ENCODE measurements at places on chromosomes 3 and 15. TPM values are rescaled to one million over a fixed set of nuclear protein-coding genes. Genes with fewer than 3 reads are reported as not detected.

CHDH gene
- not detected for total RNA-seq

TRMT10C gene
- total RNA-seq = 20.5 TPM

ACAD9 gene
- total RNA-seq = 39.7 TPM

SLCO2A1 gene
- 0.18 TPM for total RNA-seq

TMEM212 gene
- not detected for total RNA-seq

CTXN2 gene
- not detected for total RNA-seq

ZNF774 gene
- 0.18 TPM for total RNA-seq

HESX1 gene
- total RNA-seq = not detected

BFSP2 gene
- total RNA-seq = not detected

SLC6A1 gene
- not detected for total RNA-seq

IL17RD gene
- 4.6 TPM for total RNA-seq

HIGD2B gene
- total RNA-seq = not detected

RAB6B gene
- not detected for total RNA-seq

TPRG1 gene
- total RNA-seq = not detected

PPIP5K1 gene
- 6.6 TPM for total RNA-seq

CPNE9 gene
- not detected for total RNA-seq

COMMD4 gene
- 156 TPM for total RNA-seq

TMCO5A gene
- not detected for total RNA-seq

CNTN3 gene
- 0.58 TPM for total RNA-seq

SEMA6D gene
- total RNA-seq = 2.9 TPM

STIMATE gene
- 13.6 TPM for total RNA-seq

SLC9C1 gene
- total RNA-seq = not detected

REC114 gene
- total RNA-seq = not detected

GP5 gene
- total RNA-seq = under 0.01 TPM

A4GNT gene
- not detected for total RNA-seq

CFAP20DC gene
- 6.9 TPM for total RNA-seq

RASGRP1 gene
- total RNA-seq = 1.2 TPM

RYR3 gene
- not detected for total RNA-seq

MNS1 gene
- total RNA-seq = 3.2 TPM

CPNE4 gene
- not detected for total RNA-seq

SLC12A8 gene
- total RNA-seq = 21.9 TPM

FYCO1 gene
- 11.3 TPM for total RNA-seq

MYH15 gene
- total RNA-seq = not detected

BNC1 gene
- 8.7 TPM for total RNA-seq

SPATA12 gene
- not detected for total RNA-seq

RIOX2 gene
- 34.0 TPM for total RNA-seq

PP2D1 gene
- not detected for total RNA-seq

IQCF5 gene
- total RNA-seq = not detected

AMT gene
- total RNA-seq = 0.58 TPM

ITIH1 gene
- total RNA-seq = not detected

GUCA1C gene
- total RNA-seq = not detected

CMC1 gene
- total RNA-seq = 21.6 TPM

NIT2 gene
- 21.4 TPM for total RNA-seq

ZNF619 gene
- total RNA-seq = 4.8 TPM

GOLGA6L7 gene
- total RNA-seq = not detected

KBTBD13 gene
- not detected for total RNA-seq

ST8SIA2 gene
- total RNA-seq = not detected

PLCH1 gene
- total RNA-seq = not detected
